ENCODE measurements at places on chromosomes 2 and 18.

GRCh38 chr2:170365686-170366085 is 187.7 kb downstream of the MYO3B start:
- DNase-seq: no peak

DNA sequence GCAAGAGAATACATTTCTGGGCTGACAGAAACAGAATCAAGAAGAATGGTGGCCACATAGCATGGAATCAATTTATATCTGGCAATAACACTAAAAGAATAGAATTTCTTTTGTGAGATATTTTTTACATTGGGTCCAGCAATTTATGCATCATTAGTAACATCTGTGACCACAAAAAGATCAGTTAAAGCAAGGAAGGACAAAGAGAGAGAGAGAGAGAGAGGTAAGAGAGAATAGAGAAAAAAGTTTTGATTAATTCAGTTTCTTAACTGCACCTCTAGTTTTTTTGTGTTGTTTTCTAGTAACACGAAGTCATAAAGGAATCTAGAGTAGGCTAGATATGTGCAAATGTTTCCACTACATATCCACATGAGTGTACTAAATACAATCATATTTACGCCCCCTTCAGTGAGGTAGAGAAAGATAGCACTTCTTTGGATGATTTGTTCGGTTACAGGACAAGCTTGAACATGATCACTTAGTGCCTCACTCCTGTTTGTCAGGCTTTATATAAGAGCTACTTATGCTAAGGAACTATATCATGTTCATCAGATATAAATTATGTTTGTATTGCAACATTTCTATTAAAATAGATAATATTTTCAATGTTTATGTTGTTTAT is 247.4 kb upstream of the COL3A1 start:
- no peak for DNase-seq

DNA sequence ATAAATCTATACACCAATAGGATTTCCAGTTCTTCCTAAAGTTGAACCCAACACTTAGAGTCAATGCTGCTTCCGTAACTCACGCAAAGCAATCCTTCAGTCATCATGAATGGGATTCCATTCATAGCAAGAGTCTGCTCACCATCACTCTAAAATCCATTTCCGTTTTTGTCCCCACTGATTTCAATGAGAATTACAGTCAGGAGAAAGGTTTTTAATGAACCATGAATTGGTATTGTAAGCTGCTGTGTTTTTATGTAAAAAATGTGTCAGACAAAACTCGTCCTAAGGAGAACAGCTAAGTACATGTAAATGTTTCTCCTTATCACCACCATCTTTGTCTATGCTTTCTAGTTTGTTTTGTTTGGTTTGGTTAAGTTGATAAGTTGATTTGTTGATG is 391.5 kb downstream of the IRS1 start:
- DNase-seq: no peak

DNA sequence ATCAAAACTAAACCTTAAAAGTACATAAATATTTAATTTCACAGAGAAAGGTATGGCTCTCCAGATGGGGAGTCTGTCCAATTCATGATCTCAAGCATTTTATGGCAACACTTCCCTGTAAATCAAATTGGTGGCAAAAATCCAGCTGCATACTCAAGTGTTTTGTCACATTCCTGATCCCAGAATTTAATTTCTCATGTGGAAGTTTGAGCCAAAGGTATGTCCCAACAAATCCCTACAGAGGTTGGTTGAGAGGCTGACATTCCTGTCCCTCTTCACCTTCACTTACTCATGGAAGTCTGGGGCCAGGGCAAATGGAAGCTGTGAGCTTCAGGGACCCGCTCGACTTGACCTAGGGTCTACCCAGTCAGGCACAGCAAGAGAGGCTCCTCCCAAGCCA is 17.7 kb downstream of the KLF7 start:
- no peak for DNase-seq

- DNase-seq: no peak
These were observed 184.9 kb downstream of the AFF3 start for GRCh38 chr2:99957332-99958133.

DNA sequence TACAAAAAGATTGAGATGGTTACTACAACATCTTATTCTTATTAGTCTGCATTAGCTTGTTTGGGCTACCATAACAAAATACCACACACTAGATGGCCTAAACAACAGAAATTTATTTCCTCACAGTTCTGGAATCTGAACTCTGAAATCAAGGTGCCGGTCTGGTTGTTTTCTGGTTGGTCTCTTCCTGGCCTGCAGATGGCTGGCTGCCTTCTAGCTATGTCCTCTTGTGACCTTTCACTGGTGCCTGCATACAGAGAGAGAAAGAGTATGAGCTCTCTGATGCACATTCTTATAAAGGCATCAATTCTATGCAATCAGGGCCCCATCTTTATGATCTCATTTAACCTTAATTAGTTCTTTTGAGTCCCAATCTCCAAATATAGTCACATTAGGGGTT is 696.5 kb downstream of the TDRD15 start:
- no peak for DNase-seq

DNA sequence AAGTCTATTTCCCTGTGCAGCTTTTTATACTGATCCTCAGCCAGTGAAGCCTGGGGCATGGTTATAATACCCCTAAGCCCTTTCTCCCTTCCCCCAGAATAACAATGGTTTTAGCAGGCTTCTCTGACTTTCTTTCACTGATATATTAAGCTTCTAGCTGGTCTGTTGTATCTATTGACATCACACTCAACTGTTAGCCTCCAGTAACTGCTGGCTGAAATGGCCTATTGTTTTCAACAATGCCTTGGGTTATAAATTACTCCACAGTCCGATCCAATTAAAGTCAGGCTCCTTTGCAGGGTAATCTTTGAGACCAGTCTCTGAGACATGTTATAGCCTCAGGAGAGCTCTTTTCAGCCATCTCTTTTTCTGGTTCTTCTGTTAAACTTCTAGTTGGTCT is 2.9 kb upstream of the SLC9A4 start:
- DNase-seq: no peak

DNA sequence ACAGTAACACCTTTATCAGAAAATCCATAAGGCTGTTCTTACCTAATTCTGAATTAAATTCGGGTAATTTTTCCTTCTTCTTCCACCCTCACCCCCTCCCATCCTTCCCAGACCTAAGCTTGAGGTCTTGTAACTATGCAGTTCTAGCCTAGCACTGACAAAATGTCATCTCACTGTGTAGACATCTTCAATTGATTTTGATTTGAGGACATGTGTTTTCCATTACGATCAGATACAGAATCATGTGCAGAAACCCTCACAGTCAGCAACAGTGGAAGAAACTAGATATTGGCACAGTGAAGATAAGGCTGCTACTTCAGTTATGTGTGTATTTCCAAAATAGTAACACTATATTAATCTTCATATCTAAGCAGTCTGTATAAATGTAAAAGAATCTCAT is 244.6 kb downstream of the THSD7B start:
- no peak for DNase-seq

GRCh38 chr2:149451417-149452165 is 121.2 kb downstream of the LYPD6 start:
- no peak for DNase-seq

GRCh38 chr2:105912081-105912480 is 167.4 kb downstream of the NCK2 start:
- DNase-seq: no peak

DNA sequence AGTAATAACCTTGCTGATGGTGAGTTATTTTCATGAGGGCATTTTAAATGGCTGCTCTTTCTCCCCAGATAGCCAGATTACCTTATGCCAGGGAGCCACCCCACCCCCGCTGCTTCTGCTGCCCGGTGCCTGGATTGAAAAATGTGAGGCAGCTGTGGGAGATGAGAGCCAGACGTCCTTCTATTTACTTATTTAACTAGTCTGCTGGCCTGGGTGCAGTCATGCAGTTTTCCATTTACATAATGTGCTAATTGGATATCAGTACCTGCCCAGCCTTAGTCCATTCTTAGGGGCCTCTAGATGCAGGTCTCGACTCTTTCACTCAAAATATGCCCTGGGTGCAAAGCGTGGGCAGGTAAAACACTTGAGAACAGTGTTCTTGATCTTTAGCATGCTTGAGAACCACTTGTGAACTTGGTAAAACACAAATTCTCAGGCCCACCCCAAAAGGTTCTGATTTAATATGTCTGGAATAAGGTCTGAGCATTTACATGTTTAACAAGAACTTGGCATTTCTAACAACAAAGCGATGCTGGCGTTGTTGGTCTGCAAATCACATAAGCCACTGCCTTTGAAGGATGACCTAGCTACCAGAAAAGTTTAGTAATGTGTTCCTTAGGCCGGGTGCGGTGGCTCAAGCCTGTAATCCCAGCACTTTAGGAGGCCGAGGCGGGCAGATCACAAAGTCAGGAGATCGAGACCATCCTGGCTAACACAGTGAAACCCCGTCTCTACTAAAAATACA is 154.3 kb downstream of the NRP2 start:
- DNase-seq: no peak

GRCh38 chr2:24626131-24626530 is 135.1 kb downstream of the NCOA1 start:
- no peak for DNase-seq

DNA sequence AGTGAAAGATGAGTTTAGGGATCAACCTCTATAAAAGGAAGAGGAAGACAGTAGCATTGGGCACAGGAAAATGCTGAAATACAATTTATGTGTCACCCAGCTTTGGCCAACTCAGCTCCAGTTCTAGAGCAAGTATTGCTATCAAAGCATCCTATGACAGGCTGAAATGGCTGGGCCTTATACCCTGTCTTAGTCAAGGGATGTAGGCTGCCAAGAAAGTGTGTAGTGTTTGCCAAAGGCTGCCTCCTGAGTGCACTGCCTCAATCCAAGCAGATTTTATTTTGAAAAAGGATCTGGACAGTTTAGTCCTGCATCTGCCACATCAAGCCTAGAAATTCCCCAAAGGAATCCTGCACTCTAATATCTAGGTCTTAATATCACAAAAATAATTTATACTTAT is 359.9 kb upstream of the ZC3H15 start:
- no peak for DNase-seq

DNA sequence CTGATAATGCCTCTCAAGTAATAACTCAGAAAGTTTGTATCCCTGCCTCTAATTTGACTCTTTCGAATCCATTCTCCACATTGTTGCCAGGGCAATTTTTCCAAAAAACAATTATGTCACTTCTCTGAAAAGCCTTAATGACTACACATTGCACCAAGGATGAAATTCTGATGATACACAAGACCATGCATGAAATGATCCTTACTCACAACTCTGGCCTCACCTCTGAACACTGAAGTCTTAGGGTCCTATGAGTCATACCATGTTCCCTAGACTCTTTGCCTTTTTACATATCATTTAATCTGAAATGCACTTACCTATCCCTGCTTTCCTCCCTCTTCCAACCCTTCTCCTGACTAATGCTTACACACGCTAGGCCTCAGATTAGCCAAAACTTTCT is 51.0 kb downstream of the WDPCP start:
- no peak for DNase-seq

DNA sequence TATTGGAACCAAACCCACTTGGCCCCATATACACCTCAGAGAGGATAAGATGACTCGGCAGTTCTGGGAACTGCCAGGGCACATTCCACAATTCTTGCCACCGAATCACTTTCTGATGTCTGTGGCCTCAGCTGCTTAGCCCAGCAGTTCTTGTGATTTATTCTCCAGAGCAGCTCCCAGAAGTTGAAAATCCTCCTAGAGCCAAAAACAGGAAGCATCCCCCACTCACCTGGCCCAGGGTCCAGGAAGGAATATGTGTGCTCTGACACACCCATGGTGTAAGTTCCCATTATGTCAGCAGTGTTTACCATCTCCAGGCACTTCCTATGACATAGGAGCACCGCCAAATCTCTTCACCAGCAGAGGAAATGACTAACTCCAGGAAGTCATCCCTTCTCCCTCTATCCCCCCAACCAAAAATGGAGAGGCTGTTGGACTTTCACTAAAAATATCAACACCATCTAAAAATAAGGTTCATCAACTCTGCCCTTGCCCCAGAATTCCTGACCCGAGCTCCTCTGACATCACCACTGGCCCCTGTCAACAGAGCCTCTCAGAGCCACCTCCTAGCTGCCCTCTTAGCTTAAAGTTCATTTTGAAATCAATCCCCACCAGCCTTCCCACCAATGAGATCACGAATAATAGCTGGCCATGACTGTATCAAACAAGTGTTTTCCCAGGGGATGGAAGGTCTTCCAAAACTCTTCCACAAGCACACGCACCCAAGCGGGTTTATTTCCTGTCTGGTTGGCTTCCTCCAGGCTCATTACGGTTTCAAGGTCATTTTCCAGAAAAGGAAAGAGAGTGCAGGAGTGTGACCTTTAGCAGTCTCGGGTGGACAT is 223.1 kb upstream of the PARD3B start:
- no peak for DNase-seq

- no peak for DNase-seq
These were observed 2.1 kb upstream of the OTX1 start for GRCh38 chr2:63048367-63049171.

GRCh38 chr2:144132357-144132756 is 387.6 kb downstream of the ZEB2 start:
- DNase-seq: no peak

DNA sequence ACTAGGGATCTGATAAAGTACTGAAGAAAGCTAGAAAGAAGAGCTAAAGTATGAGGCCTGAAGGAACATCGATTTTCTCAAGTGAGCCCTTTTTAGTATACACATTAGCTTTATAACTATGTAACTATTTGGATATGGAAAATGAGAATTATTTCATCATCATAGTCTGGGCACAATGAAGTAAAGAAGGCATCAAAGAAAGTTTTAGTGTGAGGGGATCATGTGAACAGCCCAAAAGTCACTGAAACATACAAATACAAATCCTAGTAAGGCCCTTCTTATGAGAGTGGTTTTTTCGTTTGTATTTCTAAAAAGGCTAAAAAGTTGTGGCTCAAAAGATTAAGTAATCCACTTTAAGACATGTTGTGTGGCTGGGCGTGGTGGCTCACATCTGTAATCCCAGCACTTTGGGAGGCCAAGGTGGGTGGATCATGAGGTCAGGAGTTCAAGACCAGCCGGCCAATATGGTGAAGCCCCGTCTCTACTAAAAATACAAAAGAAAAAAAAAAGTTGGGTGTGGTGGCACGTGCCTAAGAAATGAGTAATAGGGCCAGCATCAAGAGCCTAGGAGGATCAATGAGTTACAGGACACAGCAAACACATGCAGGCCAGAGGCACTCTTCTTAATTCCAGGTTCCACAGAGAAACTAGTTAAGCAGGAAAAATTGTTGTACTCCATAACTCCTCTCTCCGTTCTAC is 61.9 kb downstream of the PUM2 start:
- peak; percentile 55 for DNase-seq
